ENCODE measurements at places on chromosomes 6 and 20. TPM values are rescaled to one million over a fixed set of nuclear protein-coding genes. Genes with fewer than 3 reads are reported as not detected.

- no peak for DNase-seq
These were observed 198.0 kb downstream of the FARS2 start for GRCh38 chr6:5459346-5459745.

DNA sequence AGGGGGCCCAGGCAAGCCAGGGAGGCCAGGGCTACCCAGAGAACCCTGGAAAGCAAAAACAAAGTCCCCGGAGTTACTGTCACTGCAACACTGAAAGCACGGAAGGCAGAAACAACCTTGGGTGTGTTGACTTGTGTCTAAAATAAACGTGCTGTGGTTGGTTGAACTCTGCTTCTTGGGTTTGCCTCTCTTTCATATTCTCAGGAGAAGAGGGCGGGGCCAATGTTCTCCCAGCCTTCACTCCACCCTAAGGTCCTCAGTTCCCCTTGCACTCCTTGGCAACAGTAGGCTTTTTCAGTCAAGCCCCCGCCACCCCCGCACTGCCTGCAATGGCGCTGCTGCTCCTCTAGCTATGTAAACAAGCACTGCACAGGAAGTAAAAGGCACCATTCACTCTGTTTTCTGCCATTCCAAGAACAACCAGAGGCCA, 60.9 kb downstream of the COL9A1 start:
- DNase-seq, result no peak

- DNase-seq, result no peak
These were observed 186.7 kb upstream of the SSTR4 start for GRCh38 chr20:22848364-22848763.

Gene CDS2
- polyA plus RNA-seq, result 22.1 TPM

Gene LAMA4
- polyA plus RNA-seq, result 101 TPM
